ENCODE measurements at places on chromosomes 11 and 22. TPM values are rescaled to one million over a fixed set of nuclear protein-coding genes. Genes with fewer than 3 reads are reported as not detected.

DNA sequence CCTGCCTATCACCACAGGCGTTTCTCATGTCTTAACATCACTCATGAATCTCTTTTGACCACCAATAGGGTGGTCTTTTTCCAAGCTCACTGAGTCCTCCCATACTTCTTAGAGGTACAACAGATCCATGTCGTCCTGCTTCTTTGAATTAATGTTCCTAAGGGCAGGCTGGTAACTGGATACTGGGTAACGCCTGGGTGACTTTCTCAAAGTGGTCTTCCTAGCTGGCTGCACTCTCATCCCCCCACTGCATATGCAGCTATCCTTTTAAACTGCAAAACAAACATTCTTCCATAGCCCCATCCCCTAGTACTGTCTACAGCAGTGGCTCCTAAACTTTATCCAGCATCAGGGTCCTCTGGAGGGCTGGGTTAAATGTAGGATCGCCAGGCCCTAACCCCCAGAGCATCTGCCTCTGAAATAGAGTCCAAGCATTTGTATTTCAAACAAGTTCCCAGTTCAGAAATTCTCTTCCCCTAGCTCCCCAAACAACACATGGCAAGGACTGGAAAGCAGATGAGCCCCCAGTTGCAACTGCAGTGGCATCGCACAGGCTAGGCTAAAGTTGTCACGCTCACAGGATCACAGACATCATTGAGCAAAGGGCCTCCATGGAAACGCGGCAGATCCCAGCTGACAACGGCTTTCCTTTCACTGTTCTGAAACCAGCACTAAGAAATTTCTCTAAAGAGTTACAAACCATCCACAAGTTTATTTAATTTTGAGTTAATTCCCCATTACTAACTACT, 204.9 kb downstream of the LARGE1 start:
- DNase-seq = no peak

DNA sequence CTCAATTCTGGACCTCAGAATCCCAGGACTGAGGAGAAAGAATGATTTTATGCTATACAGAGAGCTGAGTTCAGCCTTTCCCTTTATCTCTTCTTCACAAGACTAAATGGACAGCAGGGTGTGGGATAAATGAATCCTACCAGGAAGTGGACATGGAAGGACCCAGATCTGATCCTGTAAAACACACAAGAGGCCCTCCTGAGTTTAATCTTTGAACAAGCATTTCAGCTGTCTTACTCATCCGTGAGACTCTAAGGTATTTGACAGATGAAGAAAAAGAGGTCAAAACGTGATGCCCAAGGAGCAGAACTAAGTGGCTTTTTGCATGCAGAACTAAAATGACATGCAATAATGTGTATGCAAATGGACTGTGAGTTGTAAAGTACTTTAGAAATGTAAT, 511.3 kb downstream of the DLG2 start:
- no peak for DNase-seq

GRCh38 chr11:2684581-2684980, 15.2 kb downstream of the KCNQ1OT1 start:
- no peak for DNase-seq

DNA sequence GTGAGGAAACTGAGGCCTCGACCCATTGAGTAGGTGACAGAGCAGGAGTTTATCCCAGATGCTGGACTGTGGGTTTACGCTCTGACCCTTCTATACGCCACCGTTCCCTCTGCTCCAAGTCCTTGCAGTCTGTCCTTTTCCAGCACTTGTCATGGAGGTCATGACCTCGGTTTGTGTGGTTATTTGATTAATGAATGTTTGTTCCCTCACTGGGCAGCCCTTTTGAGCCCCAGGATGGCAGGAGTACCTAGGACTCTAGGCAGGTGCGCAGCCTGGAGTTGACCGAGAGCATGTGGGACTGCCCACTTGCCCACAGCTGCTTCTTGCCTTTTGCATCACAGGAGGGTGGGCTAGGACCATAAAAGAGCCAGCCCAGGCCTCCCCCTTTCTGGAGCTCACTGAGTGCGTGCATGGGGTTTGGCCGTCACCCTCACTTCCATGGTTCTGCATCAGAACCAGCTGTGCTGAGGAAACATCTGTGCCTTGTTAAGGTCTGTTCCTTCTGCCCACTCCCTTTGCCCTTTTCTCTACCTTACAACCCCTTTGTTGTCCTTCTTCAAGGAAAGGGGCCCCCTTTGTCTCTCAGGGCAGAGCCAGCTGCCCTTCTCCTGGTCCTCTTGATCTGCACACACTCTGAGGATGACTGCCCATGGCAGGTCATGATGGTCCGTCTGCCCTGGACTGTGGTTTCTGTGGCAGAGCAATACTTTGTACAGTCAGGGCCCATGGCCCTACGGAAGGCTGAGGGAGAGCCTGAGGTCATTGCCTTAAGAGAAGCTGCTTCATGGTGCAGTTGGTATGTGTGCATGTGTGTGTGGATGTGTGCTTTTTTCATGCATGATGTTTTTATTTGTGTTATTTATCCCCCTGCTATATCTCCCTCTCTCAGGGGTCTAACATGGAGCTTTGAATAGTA, 38.2 kb downstream of the BMAL1 start:
- no peak for DNase-seq

MOGAT2 gene
- not detected for polyA plus RNA-seq

DGAT2 gene
- 1.1 TPM for polyA plus RNA-seq
